ENCODE measurements at places on chromosomes 2 and 18. TPM values are rescaled to one million over a fixed set of nuclear protein-coding genes. Genes with fewer than 3 reads are reported as not detected.

DGUOK gene
- 54.0 TPM for total RNA-seq

SPHKAP gene
- under 0.01 TPM for total RNA-seq

ELAC1 gene
- 5.4 TPM for total RNA-seq

SCN7A gene
- total RNA-seq, result 0.14 TPM

SCN9A gene
- total RNA-seq, result 7.8 TPM

ZSWIM2 gene
- total RNA-seq, result 0.09 TPM

CFC1 gene
- not detected for total RNA-seq

GREB1 gene
- total RNA-seq, result 1.3 TPM

ATP8B1 gene
- total RNA-seq, result 8.2 TPM

GAREM1 gene
- 4.1 TPM for total RNA-seq

TTN gene
- under 0.01 TPM for total RNA-seq

Measured in smooth muscle cell of bladder (primary cell).